ENCODE measurements at places on chromosomes 6 and 20.
A peak's percentile ranks its signal among the peaks of the same experiment; 100 is the strongest.

DNA sequence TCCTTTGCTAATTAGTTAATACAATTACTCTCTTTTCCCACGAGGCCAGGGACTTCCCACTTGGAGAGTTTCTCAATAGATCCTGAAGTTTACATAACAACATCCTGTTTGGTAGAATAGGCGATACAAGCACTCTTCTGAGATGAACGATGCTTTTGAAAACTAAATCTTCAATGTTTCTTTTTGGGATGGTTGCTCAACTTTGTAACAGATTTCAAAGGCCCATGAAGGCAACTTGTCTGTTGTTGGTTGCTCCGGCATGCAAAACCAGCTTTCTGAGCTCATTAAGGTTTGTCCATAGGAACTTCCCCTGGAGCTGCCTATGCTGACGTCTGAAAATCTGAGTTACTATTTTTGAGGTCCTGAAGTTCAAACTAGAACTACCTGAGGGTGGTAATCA is 25.9 kb upstream of the ROS1 start:
- DNase-seq, result no peak

DNA sequence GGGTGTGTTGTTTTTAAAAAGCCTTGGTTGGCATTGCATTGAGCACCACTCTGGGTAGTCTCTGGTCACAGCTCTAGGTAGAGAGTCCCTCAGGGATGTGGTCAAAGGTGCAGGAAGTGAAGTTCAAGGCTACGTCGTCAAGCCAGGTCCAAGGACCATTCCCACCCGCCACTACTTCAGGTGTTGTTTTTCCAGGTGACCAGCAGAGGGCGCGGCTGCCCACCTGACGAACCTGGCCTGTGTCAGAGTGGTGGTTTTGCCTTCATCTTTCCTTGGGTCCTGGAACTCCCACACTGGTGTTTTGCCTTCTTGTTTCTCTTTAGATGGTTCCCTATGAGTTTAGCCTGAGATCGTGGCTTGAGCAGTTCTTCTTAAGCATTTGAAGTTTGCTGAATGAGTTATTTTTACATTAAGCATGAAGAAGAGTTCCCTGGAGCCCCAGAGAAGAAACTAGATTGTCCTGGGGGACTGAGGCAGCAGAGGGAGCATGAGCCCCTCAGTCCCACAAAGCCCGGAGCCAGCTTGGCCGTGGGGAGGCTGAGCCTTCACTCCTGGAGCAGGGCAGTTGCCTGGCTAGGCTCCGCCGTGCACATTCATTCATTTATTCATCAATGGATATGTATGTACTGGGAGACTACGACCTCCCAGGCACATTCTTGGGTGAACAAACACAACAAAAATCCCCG is 5.6 kb upstream of the PHACTR3 start:
- no peak for DNase-seq

GRCh38 chr20:1171461-1172093 is 13.2 kb downstream of the TMEM74B start:
- DNase-seq, result no peak

GRCh38 chr6:37115236-37115895 is 54.6 kb upstream of the PIM1 start:
- DNase-seq, result no peak

- DNase-seq, result no peak
These were observed 1.3 kb downstream of the VEGFA start for GRCh38 chr6:43771210-43771857.

GRCh38 chr6:26743157-26743821 is 83.7 kb upstream of the ZNF322 start:
- no peak for DNase-seq

GRCh38 chr6:125931733-125932450 is 24.7 kb upstream of the HINT3 start:
- DNase-seq, result no peak

GRCh38 chr20:24795436-24795835 is 153.6 kb upstream of the CST7 start:
- no peak for DNase-seq

- DNase-seq, result no peak
These were observed 62.9 kb upstream of the HBS1L start for GRCh38 chr6:135117413-135117968.

DNA sequence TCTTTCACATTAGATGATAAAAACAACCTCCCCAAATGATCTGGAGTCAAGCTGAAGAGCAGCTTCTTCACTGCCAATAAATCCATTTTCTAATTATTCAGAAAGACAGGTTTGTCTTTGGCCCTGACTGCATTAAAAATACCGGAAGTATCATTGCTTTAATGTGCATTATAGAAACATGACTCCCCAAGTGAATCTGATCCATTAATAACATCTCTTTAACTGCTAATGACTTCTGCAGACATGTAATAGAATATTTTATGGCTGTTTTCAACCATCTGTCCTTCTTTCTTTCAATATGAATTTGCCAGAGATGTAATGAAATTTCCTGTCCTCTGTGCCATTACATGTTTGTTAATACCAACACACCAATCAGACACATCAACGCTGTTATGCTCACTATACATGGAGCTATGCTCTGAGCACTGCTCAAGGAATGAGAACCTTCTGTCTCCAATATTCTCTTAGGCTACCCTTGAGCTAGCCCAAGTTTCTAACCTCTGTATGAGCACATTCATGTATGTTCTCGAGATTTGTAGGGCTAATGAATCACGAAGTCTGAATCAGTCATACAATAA is 87.8 kb downstream of the LYRM4 start:
- no peak for DNase-seq

DNA sequence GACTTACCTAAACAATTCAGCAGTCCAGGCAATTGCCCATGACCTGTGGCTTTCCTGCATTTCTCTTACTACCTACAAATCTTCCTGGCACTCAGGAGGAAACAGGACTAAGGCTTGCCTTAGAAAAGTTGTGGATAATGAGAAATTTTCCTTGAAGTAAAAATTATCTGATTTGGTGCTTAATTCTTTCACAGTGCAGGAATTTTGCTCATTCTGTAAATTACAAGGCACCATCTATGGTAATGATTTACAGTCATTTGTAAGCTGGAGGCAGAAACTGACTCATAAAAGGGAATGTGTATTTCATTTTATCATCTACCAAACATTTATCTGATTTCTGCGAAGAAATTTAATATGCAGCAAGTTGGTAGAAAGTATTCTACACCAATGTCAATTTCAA is 211.5 kb upstream of the FKBP1C start:
- DNase-seq, result no peak

DNA sequence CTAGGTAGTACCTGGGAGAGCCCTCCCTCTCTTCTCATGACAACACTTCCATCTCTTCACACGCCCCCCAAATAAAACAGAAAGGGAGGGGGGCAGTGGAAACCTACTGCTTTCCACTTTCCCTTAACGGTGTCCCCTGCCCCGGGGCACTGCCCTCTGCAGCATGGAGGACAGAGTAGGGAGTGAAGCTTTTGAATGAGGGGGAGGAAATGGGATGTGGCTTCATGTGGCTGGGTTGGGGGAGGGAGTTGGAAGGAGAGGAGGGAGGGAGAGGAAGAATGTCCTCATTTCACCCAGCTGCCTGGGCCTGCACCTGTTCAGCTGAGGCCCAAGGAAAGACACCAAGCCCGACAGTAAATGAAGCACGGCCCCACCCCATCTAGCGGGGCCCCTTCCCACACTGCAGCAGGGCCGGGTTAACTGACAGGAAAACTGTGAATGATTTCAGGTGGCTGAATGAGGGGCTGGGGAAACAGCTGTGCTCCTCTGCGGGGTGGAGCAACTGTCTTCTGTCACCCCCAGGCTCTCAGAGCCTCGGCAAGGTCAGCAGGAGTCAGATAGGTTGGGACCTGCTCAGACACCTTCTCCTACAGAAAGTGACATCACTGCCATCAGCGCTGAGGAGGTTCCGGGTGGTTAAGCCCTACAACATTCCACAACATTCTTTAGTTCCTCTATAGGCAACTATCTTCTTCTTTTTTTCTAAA is 40.0 kb upstream of the TAF8 start:
- DNase-seq, result no peak

DNA sequence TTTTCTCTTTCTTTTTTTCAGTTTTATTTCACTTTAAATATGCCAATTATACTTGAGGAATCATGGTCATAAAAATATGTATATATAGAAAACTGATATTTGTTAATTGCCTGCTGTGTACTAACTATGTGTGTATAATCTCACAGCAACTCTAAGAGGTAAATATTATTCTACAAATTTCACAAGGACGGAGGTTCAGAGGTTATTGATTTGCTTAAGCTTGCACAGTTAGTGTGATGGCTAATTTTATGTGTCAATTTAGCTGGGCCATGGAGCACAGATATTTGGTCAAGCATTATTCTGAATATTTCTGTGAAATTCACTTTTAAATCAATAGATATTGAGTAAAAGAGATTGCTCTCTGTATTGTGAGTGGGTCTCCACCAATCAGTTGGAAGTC is 75.7 kb upstream of the CENPW start:
- no peak for DNase-seq

DNA sequence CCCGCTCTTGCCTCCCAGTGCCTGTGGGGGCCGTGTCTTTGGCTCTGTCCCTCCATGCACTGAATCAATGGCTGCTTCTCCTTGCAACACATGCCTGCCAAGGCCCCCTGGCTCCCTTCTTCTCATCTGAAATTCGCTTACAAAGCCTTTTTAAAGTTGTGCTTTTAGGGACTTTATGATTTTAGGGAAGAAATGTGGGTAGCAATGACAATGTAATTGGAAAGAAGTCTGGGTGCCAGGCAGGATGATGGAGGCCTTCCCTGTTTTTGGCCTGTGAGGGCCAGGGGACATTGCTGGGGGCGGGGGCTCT is 151.3 kb upstream of the RNF24 start:
- DNase-seq, result no peak

DNA sequence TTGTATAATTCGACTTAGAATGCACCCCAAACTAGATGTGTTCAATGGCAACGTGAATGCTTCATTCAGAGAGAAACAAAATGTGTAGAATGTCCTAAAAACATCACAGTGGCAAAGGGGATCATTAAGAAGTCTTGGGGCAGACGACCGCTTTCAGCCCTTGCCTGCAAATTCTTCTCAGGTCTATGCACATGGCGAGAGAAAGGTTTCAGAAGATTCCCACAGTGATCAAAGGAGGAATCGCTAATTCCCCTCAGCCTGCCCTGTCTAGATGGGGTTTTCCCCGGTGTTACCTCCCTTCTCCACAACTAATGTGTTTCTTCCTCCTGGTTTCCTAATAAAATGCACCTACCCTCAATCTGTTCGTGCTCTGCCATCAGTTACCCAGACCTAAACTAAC is 13.3 kb upstream of the NHSL1 start:
- DNase-seq, result no peak

DNA sequence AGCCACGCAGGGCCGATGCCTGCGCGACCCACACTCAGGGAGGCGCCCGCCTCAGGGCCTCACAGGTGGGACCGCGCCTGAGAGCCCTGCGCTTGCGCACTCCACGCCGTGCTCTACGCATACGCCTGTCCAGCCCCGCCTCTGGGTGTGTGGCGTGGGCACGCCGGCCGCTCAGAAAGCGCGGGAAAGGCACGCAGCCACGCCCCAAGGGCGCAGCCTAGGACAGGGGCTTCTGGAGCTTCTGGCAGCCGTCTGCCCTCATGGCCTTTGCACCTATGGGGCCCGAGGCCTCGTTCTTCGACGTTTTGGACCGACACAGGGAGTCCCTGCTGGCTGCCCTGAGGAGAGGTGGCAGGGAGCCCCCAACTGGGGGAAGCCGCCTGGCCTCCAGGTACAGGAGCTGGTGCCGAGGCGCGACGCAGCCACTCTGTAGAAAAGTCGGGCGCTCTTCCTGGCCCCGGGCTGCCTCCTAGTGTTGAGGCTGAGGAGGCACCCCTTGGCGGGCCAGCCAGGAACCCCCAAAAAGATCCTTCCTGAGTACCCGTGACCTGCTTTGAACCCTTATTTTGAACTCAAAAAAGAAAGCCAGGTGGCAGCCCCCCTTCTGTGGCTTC is at the start of gene SPO11:
Gene SPO11, plus strand, starts transcription at position 196 of the 614 bp plus-strand sequence. Its CDS starts 65 bp downstream, at position 261.
- DNase-seq, result peak; percentile 1

DNA sequence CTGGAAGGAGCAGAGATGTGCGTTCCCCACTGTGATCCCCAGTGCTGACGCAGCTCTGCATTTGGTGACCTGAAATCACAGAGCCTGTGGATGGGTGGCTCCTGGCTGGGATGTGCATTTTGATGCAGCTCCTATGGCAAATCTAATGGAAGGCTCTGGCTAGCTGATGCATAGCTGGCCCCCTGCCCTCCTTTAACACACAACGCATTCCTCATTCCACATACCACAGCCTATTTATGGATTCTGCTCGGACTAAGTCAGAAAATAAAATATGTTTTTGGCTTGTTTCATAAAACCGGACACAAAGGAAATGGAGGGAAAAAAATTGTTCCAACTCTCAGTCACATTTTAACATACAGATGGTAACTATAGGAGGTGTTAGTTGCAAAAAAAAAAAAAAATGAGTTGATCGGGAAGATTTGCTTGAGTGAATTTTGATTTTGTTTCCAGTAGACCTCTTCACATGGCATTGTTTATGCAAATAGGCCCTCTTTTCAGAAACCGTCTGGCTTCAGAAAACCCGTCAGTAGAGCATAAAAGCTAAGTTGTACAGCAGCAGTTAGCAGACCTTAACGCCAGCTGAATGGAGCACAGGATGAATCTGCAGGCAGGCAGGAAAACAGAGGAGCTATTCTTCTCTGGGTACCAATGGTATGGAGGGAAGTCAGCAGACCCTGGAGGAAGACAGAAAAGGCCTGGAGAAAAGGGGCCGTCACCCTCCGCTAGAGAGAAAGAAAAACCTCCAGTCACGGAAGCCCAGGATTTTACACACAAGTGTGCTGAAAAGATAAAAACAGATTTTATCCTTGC is 215.4 kb downstream of the HDGFL1 start:
- peak; percentile 74 for DNase-seq

GRCh38 chr6:119350952-119351372 is 1.4 kb upstream of the MAN1A1 start:
- DNase-seq, result no peak

DNA sequence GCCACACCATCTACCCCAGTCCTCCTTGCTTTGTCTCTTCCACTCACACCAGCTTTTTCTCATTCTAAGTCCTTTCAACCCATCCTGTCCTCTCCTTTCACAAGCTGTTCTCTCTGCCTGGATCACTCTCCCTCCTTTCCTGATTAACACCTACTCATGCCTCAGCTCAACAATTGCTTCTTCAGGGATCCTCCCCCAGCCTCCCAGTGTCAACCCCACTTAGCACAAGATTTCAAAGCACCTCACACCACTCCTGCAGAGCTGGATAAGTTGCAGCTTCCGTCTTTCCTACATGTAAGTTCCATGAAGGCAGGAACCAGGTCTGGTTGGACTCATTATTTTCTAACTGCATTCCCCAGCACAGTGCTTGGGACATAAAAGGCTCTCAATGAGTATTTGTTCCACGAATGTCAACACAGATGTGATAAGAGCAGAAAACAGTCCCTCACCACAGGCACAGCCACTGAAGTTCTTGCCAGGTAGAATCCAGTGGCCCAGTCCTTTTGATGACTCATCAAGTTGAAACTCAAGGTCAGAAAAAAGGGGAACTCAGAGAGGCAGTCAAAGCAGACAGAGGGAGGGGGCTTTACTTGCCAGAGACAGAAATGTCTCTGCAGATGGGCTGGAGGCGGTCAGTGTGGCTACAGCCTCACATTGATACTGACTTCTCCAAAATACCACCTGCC is 193.4 kb upstream of the PRDM1 start:
- no peak for DNase-seq
